ENCODE measurements at places on chromosomes 3 and 15. TPM values are rescaled to one million over a fixed set of nuclear protein-coding genes. Genes with fewer than 3 reads are reported as not detected.

- H3K36me3 ChIP-seq: no peaks in the 10 kb centered on the region
- H3K4me1 ChIP-seq: no peaks in the 10 kb centered on the region
- H3K27me3 ChIP-seq: peaks cover 34% of the 10 kb centered on the region
- DNase-seq: no peak
Measured at GRCh38 chr3:30035935-30036567, 570.4 kb upstream of the TGFBR2 start.

- DNase-seq: no peak
- H3K27me3 ChIP-seq: no peaks in the 10 kb centered on the region
- H3K27ac ChIP-seq: no peak overlapping the region
- H3K4me1 ChIP-seq: no peaks in the 10 kb centered on the region
- H3K36me3 ChIP-seq: peaks cover 34% of the 10 kb centered on the region
Measured at GRCh38 chr15:65258375-65259262, 28.1 kb downstream of the PARP16 start.

DNA sequence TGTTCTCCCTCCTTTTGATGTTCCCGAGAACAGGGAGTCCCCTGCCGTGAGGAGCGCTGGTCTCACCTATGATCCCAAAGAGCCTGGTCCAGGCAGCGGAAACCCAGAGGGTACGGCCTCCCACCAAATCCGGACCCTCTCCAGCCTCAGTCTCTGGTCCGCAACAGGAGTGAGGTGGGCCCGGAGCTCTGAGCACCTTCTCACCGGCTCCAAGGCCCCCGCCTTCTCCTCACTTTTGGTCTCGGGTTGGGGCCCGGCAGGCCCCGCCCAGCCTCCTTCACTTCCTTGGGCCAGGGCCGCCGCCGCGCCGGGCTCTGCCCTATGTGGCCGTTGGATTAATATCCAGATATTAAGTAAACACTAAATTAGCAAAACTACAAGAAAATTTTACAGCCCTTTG, 5.7 kb upstream of the SKOR1 start:
- no peak overlapping the region for H3K27ac ChIP-seq
- H3K27me3 ChIP-seq: peaks cover 68% of the 10 kb centered on the region
- H3K4me1 ChIP-seq: peaks cover 8% of the 10 kb centered on the region
- H3K4me3 ChIP-seq: no peak overlapping the region
- no peak for DNase-seq

- H3K27ac ChIP-seq: no peak overlapping the region
- peaks cover 20% of the 10 kb centered on the region for H3K4me1 ChIP-seq
- H3K27me3 ChIP-seq: peaks cover 2% of the 10 kb centered on the region
- no peak overlapping the region for H3K4me3 ChIP-seq
- no peaks in the 10 kb centered on the region for H3K36me3 ChIP-seq
- DNase-seq: no peak
Measured at GRCh38 chr3:169946336-169946735, 20.3 kb upstream of the SEC62 start.

GRCh38 chr3:59731943-59732342, 682.1 kb upstream of the CFAP20DC start:
- no peaks in the 10 kb centered on the region for H3K36me3 ChIP-seq
- H3K27me3 ChIP-seq: no peaks in the 10 kb centered on the region
- peak overlapping the region; percentile 31 for H3K4me3 ChIP-seq
- peaks cover 42% of the 10 kb centered on the region for H3K4me1 ChIP-seq

- DNase-seq: no peak
- H3K27ac ChIP-seq: no peak overlapping the region
Measured at GRCh38 chr3:59064728-59065127, 14.9 kb upstream of the CFAP20DC start.

DNA sequence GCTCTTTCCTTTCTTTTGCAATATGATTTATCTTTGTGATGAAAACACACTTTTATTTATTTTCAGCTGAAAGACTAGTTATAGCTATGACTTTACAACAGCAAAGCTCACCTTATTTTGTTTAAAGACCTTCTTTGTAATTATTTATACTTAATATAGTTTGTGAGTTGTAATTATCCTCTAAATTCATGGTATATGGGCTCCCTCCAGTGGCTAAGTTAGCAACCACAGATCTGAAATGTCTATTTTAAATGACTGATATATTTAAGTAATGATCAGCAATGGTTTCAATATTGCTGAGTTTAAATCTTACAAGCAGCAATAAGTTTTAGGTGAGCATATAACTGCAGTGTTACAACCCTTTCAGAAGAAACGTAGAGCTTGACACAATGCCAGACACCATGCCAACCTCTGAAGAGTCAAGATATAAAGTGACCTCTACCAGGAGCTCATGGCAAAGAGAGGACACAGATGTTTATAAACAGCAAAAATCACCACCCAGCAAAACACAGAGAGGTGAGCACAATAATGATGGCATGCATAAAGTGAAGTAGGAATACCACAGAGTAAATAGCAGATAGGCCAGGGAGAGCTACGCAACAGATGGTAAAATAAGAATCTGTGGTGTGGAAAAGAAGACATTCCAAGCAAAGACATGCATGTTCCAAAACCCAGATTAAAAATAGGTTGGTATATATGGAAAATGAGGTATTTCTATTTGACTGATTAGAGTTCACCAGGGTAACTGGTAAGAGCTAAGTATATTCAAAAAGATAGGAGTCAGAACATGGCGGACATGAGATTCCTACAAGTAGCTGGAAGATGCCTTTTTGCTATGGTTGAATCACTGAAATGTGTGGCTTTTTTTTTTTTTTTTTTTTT, 143.7 kb upstream of the ZNF385D start:
- no peaks in the 10 kb centered on the region for H3K36me3 ChIP-seq
- no peak overlapping the region for H3K4me3 ChIP-seq
- H3K27ac ChIP-seq: no peak overlapping the region
- no peaks in the 10 kb centered on the region for H3K27me3 ChIP-seq
- no peaks in the 10 kb centered on the region for H3K4me1 ChIP-seq

GRCh38 chr3:38147421-38147820, 9.0 kb downstream of the MYD88 start:
- no peak for DNase-seq
- peaks cover 23% of the 10 kb centered on the region for H3K4me1 ChIP-seq
- H3K4me3 ChIP-seq: no peak overlapping the region
- H3K27ac ChIP-seq: no peak overlapping the region
- peaks cover 11% of the 10 kb centered on the region for H3K36me3 ChIP-seq

GRCh38 chr3:17352620-17353019, 389.8 kb downstream of the TBC1D5 start:
- DNase-seq: no peak
- no peaks in the 10 kb centered on the region for H3K27me3 ChIP-seq
- no peak overlapping the region for H3K27ac ChIP-seq
- no peak overlapping the region for H3K4me3 ChIP-seq
- no peaks in the 10 kb centered on the region for H3K36me3 ChIP-seq
- peaks cover 4% of the 10 kb centered on the region for H3K4me1 ChIP-seq

- DNase-seq: no peak
- no peaks in the 10 kb centered on the region for H3K4me1 ChIP-seq
- no peak overlapping the region for H3K27ac ChIP-seq
- H3K27me3 ChIP-seq: peaks cover 8% of the 10 kb centered on the region
Measured at GRCh38 chr3:193052354-193053045, 134.8 kb upstream of the MB21D2 start.

DNA sequence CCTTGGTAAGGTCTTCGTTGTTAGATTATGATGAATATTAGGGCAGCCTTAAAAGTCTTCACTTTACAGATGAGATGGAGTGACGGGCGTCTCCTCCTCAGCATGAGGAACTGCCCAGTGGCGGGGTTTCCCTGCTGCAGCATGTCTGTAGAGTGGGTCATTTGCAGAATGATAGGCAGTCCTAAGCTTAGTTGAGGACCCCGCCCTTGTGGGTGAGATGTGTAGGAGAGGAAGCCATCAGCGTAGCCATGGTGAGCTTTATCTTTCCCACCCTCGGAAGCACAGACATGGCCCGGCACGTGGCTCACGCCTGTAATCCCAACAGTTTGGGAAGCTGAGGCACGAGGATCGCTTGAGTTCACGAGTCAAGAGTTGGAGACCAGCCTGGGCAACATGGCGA, 877 bp downstream of the NIT2 start:
- peaks cover 18% of the 10 kb centered on the region for H3K4me1 ChIP-seq
- DNase-seq: no peak
- H3K27ac ChIP-seq: peak overlapping the region; percentile 99

DNA sequence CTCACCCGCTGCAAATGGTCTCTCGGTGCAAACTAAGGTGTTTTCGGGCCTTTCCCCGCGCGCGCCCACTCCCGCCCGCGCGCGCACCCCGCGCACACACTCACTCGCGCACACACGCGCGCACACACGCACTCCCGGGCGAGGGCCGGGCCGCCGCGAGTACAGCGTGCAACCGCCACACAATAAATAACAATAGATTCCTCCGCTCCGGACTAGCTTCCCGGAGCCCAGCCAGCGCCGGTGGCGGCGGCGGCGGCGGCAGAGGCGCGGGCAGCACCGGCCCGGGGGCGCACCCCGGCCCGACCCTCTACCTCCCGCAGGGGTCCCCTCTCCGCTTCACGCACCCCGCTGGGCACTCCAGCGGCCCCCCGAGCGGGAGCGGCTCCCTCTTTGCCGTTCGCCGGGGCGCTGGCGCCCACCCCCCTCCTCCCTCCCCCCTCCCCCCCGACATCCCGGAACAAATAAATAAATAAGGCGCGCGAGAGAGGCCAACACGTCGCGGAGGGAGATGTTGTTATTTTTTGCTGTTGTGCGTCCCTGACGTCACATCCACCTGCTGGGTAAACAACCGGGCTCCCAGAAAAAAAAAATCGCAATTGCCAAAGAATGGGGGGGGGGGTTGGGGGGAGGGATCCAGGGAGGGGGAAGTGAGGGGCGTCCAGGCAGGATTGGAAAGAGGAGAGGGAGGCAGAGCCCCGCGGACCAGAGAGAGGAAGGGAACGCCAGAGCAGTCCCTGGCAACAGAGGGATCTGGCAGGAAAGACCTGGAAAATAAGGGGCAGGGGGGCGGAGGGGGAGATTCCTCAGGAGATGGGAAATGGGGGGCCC, at the start of gene FOXP1:
TSS of gene FOXP1 (minus strand) at position 163 of the 828 bp plus-strand sequence. CDS start 385,347 bp downstream, outside the sequence.
- H3K27me3 ChIP-seq: no peaks in the 10 kb centered on the region
- peaks cover 7% of the 10 kb centered on the region for H3K36me3 ChIP-seq
- H3K4me1 ChIP-seq: peaks cover 52% of the 10 kb centered on the region
- H3K27ac ChIP-seq: peak within 1 kb of the TSS; percentile 95
- peak; percentile 57 for DNase-seq
- H3K4me3 ChIP-seq: peak within 1 kb of the TSS; percentile 91

- H3K27me3 ChIP-seq: peaks cover 2% of the 10 kb centered on the region
- H3K4me1 ChIP-seq: peaks cover 11% of the 10 kb centered on the region
- DNase-seq: no peak
- no peak overlapping the region for H3K4me3 ChIP-seq
Measured at GRCh38 chr15:98138910-98139309, 178.4 kb downstream of the ARRDC4 start.

The LRTM1 gene
- not detected for total RNA-seq

The ZNF80 gene
- 0.74 TPM for total RNA-seq

The DAZL gene
- total RNA-seq: not detected

The IMP3 gene
- 103 TPM for total RNA-seq

The RTP3 gene
- not detected for total RNA-seq

The TYRO3 gene
- 4.0 TPM for total RNA-seq

The TGM4 gene
- not detected for total RNA-seq

All from activated T-helper 2 cell treated with anti-CD3 and anti-CD28 coated beads, Interferon-gamma antibody, Interleukin-2, Interleukin-4, amounts not matched to agents 10 μg/mL and 5 μg/mL and 100 μg/mL, durations not matched to agents 14 hours and 24 hours and 36 hours (primary cell).